ENCODE measurements at places on chromosomes 12 and 14.

DNA sequence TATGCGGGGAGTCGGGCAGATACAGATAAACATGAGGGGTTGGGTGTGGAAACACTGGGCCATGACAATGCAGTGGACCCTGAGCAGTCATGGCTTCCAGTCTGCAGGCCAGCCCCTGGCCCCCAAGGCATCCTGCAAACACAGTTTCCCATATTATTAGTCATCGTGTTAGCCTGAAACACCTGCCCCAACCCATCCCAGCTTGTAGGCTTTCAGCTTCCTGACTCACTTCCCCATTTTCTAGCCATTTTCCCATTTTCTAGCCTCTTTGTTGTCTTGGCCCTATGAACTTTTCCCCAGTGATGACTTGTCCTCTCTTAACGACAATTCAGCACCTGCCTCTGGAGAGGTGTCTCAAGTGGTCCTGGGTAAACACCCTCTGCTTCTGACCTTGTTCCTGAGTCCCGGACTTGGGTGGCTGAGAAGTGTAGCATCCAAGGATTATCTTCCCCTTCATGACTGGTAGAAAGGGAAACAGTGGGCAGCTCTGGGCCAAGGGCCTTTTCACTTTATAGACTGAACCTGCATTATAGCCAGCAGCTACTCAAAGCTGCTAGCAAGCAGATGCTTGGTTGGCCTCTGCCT is 4.3 kb upstream of the PGF start:
- no peak for DNase-seq

DNA sequence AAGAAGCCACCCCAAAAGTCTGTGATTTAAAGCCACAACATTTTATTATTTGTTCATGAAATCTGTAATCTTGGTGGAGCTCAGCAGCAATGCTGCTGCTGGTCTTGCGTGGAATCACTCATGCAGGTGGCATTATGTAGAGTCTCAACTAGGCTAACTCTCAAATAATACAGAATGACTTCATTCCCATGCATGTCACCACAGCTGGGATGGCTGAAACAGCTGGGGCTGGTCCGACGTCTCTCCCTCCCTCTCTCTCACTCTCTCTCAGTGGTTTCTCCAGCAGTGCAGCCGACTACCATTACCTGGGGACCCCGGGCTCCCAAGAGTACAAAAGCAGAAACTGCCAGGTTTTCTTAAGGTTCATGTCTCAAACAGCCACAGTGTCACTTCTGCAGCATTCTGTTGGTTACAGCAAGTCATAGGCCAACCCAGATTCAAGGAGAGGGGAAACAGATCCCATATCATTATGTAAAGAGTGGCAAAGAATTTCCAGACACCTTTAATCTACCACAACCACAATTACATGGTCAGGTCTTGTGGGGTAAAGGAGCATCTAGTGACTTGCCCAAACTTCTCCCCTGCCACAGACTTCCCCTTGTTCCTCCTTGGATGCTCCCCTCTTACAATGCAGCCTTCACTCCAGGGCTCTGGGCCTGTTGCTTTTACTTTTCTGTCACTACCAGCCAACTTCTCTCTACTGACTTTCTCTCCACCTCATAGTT is 192.0 kb upstream of the HMGA2 start:
- DNase-seq, result no peak

DNA sequence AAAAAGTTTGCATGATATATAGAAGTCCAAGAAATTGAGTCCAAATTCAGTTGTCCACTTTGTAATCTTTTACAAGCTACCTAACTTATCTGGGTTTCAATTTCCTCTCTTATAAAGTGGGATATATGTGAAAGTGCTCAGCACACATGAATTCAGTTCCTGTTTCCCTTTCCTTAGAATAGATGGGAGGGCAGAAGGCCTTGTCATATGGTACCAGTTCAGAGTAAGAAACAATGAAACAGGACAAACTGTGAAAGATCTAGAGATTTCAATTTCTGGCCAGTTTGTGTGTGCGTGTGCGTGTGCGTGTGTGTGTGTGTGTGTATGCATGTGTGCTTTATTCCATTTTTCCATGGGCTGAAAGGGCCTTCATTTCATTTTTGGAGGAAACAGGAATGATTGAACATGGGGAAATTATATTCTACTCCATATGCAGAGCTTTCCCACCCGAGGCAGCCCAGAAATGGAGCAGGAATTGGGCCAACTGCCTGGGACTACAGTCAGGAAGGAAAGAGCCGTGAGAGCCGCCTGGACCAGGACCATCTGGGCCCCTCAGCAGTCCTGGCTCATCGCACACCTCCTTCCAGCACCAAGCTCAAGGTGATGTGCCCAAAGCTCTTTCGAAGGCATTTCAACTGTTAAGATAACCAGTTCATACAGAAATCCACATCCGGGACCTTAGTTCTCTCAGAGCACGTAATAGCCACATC is 183.2 kb downstream of the EPS8 start:
- no peak for DNase-seq

DNA sequence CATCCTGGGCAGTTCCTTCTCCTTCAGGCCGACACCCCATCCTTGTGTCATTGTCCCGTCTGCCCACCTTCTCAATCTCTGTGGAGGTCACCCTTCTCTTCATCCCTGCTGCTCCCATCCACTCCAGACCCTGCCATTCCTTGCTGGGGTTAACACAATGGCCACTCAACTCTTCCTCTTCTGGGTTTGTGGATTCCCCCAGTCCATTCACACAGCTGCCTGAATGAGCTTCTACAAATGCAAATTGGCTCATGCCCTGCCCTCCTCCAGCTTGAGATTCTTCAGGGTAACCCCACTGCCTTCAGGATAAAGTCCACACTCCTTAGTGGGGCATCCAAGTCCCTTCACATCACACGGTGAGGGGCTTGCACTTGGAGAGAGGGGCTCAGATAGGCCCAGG is 17.2 kb upstream of the PRMT8 start:
- no peak for DNase-seq

Measured in amygdala (tissue), 56 donors.